ENCODE measurements at places on chromosomes 4 and X.

DNA sequence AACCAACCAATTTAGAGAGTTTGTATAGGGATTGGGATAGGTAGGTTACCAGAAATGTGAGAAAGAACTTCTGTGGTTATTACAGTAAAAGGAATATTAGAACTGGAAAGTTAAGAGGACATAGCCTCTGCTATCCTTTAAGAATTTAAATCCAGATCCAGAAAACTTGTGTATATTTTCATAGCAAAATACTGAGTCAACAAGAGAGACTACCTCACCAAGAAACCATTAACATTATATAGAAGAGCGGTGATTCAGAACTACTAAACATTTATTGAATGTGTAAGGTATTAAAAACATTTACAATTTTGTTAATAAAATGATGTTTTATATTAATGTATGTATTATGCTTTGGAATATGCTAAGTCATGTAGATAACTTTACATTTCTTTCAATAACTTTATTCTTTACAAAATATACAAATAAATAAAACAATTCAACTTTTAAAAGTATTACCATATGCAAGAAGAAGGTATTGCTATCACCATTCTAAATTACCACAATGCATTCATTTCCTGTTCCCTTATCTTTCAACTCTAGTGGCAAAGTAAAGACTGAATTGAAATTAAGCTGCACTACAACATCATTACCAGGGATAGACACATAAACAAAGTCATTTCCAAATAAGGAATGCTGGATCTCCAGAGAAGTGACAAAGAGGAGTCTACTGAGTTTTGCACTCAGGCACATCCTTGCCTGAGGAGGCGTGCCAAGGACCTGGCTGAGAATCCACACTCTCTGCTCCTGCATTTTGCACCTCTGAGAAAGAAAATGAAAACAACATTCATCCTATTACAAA is 6.1 kb upstream of the BDH2 start:
- DNase-seq = no peak

DNA sequence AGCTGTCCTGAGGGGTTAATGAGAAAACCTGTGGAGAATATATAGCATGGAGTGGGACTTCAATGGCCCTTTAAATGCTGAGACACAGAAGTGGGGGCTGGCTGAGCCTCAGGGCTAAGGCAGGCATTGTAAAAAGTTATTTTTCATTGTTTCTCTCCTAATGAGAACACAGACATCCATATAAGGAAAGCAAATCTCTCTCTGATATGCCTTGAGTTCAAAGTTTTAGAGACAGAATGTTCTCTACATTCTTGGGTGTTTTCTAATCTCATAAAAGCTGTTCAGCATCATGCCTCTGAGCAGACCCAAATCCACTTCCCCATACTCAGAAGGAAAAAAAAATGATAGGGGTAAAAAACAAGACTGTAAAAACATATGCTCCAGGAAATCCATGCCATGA is 16.8 kb upstream of the RAB40A start:
- no peak for DNase-seq

- DNase-seq = no peak
Observed at GRCh38 chr4:48896845-48897244, 9.7 kb downstream of the OCIAD2 start.

DNA sequence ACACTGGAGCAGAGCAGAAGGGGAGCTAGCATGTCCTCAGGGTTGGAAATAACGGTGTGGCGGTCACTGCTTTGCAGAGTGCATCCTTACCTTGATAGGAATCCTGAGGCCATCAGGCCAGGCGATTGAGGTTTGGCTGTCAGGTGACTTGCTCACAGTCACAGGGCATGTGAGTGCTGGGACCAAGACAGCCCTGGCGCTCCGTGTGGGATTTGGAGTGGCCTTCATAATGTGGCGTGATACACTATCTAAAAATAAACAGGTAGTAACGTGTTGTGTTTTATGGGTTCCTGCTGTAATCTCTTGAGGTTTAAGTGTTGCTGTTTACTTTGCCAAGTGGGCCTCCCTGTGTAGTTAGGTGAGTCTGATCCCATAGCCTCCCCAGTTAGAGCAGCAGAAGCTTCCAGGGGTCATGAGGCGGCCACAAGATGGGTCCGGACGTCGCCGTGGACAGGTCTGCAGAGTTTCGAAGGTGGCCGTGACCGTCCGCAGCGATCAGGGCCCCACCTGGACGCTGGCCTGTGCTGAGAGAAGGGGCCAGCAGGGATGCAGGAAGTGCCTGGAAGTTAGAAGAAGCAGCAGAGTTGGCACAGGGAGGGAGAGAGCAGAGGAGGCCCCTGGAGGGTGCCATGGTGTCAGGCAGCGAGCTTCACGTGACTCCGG is 27.7 kb downstream of the RGS12 start:
- DNase-seq = no peak
